ENCODE measurements at places on chromosomes 12 and 14.

DNA sequence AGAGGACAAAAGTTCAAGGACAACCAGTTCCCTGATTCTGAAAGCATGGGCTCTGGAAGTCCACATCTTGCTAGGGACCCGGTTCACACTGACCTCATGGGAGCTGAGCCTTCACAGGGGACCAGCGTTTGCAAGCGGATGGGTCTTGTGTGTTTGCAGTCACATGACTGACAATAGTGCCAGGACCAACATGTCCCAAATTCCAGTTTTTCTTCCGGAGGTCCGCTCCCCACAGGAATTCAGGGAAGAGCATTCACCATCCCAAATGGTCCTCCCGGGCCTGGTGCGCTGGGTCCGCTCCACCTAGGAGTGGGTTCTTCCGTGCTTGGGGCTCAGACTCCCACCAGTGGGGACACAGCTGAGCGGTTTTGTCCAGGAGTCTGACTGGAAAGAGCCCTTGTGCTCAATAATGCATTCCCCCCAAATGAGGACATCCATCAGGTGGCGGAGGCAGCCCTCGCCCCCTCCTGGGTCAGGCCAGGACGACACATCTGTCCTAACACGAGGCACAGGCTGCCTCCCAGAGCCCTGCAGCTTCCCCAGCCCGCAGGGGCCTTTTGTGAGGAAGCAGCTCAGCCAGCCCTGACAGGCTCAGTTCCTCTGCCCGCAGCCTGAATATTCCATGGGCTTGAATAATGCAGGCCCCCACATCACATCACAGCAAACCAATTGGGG, 91.8 kb upstream of the BCL11B start:
- peak; percentile 77 for DNase-seq

DNA sequence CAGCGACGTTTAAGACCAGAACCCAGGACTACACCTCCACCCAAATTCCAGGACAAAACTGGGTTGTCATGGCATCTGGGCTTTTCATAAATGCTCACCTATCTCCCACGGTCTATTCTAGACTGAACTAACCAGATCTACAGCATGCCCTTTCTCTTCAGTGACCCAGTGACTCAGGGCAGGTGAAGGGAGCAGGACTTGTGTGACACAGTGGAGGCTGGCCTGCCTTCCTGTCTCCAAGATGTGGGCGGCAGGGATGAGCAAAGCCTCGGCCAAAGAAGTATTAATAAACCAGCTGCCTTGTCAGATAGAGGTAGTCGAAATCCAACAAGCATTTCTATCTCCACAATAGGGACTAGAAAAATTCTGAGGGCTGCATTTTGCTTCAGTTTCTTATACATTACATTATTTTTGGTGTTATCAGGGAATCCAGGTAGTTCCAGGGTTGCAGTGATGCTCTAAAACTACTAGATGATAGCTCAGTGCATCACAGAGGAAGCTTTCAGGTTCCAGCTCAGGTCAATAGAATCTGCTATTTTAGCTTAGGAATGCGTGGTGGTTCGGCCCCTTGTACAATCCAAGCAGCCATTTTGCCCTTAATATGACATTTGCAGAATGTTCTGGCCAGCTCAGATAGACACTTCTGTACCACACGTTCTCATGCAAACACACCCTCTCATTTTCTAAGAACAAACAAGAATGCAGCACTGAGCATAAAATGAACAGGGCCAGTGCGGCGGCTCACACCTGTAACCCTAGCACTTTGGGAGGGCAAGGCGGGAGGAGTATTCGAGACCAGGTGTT, 4.2 kb upstream of the GLRX5 start:
- DNase-seq, result no peak

DNA sequence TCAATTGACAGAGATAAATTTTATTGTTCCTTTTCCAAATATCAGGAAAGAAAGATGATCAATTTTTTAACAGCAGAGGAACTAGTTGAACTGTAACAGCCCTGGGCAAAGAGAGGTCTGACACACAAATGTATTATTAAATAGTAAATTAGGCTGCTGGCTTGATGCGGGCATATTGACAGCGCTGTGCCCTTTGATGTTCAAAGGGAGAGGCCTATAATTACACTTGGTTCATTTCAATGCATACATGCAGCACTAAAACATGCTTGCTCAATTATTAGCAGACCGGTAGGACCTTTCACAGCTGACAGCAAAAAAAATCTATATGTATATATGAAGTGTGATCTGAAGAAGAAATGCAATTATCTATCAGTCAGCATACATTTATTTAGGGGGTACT, 219.8 kb downstream of the SLC2A13 start:
- DNase-seq, result no peak

- no peak for DNase-seq
Measured at GRCh38 chr12:98990648-98991047, 345.6 kb downstream of the APAF1 start.

DNA sequence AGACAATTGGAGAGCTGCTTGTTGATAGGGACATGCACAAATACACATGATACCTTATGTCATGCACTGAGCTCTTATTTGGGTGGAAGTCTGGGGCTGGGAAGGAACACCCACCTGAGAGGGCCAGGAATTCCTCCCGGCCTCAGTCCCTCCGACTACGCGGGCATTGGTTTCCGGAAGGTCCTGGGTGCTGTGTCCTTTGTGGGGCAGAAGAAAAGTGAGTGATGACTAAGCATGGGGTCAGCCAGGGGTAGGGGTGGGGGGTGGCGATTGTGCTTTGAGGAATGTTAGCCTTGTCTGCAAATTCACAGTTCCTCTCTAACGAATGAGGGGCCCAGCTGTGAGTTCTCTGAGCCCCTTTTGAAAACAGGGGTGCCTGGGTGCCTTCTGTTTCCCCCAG, 798 bp downstream of the CELA1 start:
- no peak for DNase-seq

GRCh38 chr12:116380108-116380507, 102.6 kb upstream of the MED13L start:
- no peak for DNase-seq

DNA sequence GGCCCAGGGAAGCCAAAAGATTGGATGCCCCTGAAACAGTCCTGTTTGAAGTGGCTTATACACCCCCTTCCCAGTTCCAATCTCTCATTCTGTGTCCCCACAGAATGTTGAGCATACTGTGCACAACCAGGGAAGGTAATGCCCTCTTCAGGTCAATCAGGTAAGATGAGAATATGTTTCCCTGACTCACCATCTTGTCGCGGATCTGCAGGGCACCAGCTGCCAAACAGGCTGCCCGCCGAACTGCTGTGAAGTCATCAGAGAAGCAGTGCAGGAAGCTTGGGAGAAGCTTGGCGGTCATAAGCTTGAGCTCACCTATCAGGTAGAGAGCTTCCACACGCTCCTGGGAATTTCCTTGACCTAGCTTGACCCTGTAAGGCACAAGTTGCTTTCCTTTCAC, 9.6 kb downstream of the RIOX1 start:
- no peak for DNase-seq

GRCh38 chr12:46483572-46484395, 111.2 kb upstream of the SLC38A2 start:
- DNase-seq, result no peak

DNA sequence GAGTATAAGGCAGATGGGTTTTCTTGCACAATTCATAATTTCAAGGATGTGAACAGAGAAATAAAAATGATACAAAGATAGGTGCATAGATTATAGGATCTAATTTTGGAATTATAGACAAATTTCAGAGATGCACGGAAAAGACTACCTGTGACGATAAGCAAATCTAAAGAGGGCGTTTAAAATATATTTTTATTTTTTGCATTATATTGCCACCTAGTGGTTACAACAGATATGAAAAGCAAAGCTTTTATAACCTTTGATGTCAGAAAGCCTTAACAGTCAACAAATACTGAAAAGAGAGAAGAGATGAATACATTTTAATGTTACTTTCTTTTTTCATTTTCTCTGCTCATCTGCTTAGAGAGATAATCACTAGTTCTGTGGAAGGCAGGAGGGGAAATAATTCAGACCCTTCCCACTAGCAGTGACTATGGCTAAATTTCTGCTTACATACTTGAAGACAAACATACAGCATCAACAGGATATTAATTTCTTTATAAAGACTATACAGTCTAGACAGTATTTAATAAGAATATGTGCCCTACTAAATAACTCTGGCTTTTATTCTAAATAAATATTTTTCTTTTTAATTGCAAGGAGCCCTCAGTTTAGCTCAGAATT, 46.3 kb downstream of the NTS start:
- DNase-seq, result peak; percentile 23

DNA sequence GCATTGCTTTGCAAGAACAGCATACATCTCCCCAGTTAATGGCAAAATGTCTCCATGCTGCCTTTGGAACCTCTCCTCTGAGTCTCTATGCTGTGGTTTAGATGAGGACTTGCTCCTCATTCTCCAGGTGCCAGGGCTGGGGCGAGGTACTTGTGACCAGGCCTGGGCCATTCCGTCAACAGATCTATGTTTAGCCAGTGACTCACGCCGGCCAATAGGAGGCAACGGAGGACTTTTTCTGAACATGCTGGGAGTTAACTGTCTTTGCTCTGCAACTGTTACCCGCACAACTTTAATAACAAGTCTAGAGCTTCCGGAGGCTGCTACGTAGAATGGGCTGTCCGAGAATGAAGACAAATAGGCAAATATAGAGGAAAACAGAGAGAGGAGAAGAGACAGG, 214.2 kb downstream of the GLT1D1 start:
- peak; percentile 59 for DNase-seq

- no peak for DNase-seq
Measured at GRCh38 chr12:5588591-5588990, 156.7 kb downstream of the NTF3 start.

DNA sequence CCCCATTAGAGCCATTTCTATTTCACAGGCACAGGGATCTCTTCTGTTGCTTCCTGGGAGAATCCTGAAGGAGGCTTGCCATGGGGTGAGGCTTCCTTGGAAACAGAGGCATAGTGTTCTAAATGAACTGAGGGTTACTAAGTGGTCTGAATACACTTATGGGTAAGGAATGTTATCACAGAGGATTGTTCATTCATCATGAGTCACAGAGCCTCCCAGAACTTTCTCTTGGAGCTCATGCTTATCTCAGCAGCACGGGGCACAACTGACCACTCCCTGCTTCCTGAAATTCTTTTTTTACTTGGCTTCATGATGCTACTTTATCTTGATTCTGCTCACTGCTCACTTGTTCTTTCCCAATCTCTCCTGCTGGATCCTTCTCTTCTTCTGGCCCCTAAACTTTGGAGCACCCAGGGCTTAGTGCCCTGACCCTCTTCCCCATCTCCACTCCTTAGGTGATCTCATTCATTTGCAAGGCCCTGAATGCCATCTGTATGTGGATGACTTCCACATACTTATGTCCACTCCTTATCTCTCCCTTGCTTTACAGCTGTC, 57.9 kb downstream of the ANO6 start:
- no peak for DNase-seq

DNA sequence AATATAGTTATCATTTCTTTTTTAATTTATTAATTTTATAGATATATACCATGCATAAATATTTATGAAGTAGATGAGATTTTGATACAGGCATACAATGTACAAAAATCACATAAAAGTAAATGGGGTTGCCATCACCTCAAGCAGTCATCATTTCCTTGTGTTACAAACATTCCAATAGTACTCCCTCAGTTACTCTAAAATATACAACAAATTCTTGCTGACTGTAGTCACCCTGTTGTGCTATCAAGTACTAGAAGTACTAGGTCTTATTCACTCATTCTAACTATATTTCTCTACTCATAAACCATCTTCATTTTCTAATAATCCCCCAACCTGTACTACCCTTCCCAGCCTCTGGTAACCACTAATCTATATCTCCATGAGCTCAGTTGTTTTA, 432.6 kb upstream of the SYT1 start:
- DNase-seq, result no peak

DNA sequence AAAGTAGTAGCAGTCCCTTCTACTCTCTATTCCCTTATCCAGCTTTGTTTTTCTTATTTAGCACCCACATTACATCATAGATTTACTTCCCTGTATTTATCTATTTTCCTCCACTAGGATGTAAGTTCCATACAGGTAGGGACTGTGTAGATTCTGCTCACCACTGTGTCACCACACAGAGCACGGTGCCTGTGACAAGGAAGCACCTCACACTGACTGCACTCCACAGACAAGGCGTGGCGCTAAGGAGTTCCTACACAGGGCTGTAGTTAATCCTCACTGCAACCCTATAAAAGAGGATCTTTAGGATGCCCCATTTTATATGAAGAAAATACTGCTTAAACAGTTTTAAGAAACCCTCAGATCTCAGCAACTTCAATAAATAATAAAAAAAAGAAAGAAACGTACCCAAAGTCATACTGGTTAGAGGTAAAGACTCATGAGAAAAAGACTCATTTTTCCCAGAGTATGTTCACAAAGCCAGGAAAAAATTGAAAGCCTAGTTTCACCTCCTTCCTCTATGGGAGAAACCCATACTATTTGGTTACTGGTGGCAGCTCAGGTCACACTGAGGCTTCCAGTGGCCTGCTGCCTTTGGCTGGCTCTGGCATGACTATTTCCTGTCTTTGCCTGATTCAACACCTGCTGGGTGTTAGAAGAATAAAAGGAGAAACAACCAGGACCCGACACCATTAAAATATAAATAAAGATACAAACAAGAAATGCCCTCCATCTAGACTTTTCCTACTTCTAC, 36.9 kb downstream of the RAD9B start:
- no peak for DNase-seq

DNA sequence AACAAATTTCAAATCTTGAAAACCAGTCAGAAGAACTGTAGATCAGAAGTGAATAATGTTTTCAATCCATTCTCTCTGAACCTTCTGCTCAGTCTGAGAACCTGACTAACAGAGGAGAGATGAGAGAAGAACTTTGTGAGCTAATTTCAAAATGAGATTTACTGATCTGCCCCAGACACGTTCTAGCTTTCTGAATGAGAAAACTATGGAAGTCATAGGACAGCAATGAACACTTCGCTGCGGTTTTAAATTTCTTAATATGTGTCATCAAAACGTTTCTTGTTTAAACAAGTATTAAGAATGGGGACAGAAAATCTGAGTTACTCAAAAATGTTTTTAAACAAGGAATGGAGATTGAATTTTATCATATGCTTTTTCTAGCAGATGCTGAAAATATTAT, 66.6 kb upstream of the FAR2 start:
- no peak for DNase-seq

- peak; percentile 89 for DNase-seq
Measured at GRCh38 chr14:23056145-23056955, 970 bp downstream of the CDH24 start.

- DNase-seq, result no peak
Measured at GRCh38 chr12:75854681-75855309, 176.8 kb downstream of the PHLDA1 start.

DNA sequence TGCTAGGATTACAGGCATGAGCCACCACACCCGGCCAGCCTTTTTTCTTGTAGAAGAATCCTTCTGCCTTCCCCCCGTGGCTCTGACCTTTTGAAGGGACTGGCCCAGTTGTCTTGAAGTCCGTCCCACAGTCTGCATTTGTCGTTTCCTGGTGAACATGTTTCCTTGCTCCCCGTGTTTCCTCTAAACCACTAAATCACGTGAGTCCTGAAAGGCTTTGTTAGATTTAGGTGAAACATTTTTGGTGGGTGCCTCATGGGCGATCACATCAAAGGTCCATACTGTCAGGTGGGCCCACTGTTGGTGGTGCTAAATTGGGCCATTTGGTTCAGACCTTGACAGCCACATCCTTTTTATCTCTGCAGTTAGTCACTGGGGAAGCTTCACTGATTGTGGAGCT, 26.3 kb downstream of the MLXIP start:
- no peak for DNase-seq
